GM12864 (cell line): ENCODE measurements at places on chromosomes 6 and 20.

GRCh38 chr20:41456351-41456750 is 89.7 kb upstream of the EMILIN3 start:
- no peak for DNase-seq

DNA sequence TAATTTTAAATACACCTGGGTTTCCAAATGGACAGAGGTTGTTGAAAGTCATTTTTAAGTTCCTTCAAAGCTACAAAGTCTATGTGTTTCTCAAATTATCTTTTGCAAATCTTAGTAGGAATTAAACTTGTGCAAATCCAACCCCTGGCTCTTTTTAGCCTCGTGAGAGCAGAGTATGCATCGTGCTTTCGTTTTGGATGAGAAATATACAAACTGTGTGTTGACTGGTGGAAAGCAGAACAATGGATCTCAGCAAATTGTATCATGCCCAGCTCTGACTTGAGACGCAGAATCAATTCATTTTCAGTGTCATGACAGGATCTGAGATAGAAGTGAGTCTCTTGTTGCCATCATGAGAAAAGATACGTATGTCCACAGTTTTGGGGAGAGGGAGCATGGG is 542.4 kb upstream of the FLRT3 start:
- no peak for DNase-seq

GRCh38 chr6:75414445-75415021 is 79.1 kb downstream of the FILIP1 start:
- no peak for DNase-seq

- no peak for DNase-seq
Observed at GRCh38 chr20:2706688-2707352, 14.2 kb downstream of the EBF4 start.

DNA sequence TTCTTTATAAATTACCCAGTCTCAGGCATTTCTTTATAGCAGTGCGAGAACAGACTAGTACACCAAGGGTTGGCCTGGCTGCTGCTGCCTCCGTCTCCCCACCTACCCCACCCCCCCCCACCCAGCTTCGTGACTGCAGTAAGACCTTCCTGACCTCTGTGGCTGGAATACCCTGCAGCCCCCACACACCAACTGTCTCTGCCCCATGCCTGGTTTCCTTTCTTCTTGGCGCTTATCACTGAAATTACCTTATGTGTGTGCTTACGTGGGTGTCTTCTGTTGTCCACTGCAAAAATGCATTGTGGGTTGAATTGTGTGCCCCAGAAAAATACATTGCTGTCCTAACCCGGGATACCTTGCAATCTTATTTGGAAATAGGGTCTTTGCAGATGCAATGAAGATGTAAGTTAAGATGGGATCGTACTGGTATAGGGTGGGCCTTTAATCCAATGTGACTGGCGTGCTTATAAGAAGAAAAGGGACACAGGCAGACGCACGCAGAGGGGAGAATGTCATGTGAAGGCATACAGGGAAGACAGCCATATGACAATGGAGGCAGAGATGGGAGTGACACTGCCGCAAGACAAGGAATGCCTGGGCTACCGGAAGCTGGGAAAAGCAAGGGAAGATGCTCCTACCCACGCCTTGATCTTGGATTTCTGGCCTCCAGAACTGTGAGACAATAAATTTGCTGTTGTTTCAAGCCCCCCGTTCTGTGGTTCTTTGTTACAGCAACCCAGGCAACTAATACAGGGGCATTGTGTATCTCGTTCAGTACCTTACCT is 15.4 kb downstream of the SYNJ2 start:
- DNase-seq, result no peak

GRCh38 chr20:45088247-45088646 is 12.7 kb downstream of the KCNS1 start:
- DNase-seq, result no peak

- DNase-seq, result no peak
Observed at GRCh38 chr6:142637624-142638351, 307.2 kb downstream of the HIVEP2 start.

DNA sequence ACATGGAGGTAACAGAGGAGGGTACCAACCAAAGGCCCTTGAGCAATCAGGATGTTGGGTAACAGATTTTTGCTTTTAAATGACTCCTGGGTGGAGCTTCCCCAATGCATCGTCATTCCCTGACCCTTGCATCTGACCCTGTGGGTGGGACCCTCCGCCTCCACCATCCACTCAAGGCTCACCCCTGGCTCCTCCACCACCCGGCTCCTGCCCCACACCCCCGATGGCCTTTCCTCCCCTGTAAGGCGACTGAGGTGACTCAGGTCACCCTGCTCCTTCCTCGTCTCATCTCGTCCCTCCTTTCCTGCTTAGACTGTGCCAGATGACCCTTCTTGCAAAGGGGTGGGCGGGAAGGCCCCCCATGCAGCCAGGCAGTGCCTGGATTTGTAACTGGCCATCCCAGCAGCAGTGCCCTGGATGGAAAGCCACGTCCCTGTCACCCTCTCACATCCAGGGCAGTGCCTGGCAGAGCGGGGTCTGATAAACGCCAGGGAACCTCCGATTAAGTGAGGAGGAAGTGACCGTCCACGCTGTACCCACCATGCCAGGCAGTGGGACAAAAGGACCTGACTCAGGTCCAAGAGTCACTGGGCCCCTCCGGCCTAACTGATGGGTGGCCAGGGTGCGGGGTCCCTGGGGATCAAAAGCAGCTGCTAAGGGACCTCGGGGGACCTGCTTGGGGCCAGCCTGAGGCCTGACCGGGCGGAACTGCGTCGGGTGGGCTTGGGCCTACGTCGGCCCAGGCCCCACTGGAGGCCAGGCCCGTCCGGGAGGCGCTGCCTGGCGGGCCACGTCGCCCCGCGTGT is 624 bp upstream of the NPEPL1 start:
- no peak for DNase-seq

- no peak for DNase-seq
Observed at GRCh38 chr6:168640768-168641167, 199.8 kb downstream of the SMOC2 start.

- DNase-seq, result no peak
Observed at GRCh38 chr6:126807876-126808275, 310.6 kb upstream of the RSPO3 start.

- no peak for DNase-seq
Observed at GRCh38 chr6:98967616-98968015, 19.9 kb upstream of the FBXL4 start.

DNA sequence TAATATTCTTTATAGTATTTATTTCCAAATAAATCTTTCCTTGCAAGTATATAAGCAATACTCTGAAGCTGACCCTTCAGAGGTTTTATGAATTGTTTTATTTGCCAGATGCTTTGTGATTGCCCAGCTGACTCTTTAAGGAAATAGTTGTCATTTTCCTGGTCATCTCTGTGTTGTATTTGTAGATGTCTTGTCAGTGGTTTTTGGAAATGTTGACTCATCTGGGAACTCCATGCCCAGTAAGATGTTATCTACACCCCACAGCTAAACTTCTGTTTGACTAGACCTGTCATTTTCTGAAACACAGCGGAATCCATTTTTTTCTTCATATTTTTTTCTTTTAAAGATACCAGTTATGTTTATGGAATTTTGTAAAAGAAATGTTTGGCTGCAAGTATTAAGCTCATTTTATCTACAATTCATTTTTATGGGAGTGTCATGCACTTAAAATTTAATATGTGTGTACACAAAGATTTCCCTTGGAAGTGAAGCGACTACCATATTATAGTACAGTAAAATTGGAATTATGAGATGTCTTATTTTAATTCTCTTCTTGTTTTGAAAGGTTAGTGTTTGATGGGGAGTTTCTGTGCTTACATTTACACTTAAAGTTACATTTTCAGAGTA is 491.0 kb downstream of the NKAIN2 start:
- no peak for DNase-seq

DNA sequence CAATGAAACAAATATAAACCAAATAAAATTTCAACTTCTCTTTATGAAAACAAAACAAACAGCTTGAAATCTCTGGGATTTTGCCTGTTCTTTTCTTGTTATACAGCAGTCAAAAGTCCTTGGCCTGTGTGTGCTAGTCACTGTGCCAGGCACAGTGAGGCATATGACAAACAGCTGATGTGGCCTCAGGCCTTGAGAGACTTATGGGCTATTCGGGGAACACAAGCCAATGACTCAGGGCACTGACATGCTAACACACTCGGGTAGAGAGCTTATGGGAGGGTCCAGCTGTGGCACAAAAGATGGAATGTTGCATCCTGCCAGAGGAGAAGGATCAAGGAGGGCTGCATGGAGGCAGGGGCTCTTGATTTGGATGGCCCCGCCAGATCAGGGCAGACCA is 95.4 kb upstream of the NKX2-2 start:
- no peak for DNase-seq

DNA sequence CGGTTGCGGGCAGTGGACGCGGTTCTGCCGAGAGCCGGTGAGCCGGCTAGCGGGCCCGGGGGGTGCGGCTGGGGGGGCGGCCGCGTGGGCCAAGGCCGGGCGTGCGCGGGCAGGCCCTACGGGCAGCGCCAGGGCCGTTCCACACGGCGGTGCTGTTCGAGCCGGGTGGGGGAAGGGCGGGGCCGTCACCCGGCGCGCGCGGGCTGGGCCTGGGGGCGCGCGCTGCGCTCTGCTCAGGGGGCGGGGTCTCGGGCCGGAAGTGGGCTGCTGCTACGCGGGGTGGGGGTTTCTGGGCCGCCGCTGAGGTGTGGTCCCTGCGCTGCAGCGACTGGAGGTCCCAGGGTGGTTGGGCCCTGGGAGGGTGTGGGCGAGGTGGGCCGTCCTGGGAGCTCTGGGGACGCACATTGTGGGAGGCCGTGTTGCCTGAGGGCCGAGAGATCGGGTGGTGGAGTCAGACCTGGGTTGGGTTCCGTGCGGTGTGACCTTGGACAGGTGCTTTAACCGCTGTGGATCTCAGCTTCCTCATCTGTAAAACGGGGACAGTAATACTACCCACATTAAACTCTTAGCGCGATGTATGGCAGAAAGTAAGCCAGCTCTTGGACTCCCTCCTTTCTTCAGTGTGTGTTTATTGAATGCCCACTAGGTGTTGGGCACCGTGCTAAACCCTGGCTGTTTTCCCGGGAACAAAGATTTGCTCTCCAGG is 391 bp downstream of the MAPRE1 start:
- peak; percentile 41 for DNase-seq

DNA sequence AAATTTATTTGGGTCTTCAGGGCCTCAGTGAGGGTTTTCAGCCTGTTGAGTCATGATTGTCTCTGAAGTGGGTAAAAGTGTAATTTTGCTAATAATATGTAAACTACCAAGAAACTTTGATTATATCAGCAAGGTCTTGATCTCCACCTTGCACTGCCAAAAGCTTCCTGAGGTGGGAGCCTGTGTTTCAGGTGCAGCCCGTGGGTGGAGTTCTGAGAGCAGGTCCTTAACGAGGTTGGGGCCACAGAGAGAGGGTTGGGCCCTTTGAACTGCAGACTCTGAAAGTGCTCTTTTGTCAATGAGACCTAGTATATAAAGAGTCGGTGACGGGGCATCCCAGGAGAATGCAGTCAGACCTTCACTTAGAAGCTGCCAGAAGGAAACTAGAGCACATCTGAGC is 129.7 kb upstream of the MAP3K4 start:
- DNase-seq, result no peak

DNA sequence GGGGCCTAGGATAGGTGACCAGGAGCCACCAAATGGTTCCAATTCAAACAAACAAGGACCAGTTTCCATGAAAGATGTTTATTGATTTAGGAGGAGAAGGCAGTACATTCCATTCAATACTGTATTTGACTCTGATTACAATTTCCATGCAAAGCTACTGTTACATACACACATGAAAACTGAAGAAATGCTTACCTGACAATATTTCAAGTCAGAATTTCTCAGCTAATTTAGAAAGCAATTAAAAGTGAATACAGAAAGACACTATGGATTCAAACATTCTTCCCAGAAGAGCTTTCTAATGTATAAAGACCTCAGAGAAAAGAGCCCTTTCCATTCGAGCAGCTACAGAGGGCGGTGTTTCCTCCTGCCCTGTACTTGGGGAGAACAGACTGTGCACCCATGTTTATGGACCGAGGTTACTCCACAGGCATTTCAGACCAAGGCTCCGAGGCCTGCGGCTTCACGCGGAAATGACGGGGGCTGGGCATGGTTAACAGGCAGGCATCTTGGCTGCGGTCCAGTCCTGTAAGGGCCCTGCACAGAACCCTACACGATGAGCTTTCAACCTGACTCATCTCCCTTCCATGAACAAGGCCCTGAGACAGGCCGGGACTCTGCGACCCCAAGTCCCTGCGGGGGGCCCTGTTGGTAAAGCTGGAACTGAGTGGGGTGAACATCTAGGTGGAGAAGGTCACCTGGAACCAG is 25.7 kb upstream of the TCFL5 start:
- DNase-seq, result no peak

GRCh38 chr6:11366934-11367637 is 134.6 kb upstream of the NEDD9 start:
- no peak for DNase-seq

GRCh38 chr20:3691306-3691705 is 9.5 kb upstream of the ADAM33 start:
- DNase-seq, result no peak

DNA sequence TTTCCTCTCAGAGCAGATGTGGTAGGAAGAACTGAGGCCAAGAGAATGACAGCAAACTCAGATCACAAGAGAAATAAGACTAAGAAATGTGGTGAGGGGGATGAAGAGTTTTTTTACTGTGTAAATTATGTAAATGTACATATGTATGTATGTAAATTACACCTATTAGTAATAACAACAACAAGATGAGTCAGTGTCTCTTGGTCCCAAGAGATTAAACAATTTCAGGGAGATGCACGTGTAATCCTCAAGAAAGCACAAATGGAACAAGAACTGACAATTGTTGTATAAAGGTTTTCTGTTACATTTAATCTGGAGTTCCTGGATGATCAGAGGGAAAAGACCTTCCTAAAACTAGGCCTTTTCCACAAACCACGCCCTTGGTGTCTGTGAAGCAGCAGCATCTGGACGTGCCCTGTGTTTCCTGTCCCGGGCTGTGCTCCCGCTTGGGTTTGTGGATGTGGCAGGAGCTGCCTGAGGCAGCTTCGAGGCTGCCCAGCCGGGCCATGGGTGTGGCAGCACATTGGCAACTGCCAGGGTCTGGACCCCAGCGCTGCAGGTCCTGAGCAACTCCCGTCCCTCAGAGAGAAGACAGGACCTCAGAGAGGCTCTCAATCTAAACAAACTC is 994 bp downstream of the CLDN20 start:
- DNase-seq, result no peak
